ENCODE measurements at places on chromosomes 5 and 9.

DNA sequence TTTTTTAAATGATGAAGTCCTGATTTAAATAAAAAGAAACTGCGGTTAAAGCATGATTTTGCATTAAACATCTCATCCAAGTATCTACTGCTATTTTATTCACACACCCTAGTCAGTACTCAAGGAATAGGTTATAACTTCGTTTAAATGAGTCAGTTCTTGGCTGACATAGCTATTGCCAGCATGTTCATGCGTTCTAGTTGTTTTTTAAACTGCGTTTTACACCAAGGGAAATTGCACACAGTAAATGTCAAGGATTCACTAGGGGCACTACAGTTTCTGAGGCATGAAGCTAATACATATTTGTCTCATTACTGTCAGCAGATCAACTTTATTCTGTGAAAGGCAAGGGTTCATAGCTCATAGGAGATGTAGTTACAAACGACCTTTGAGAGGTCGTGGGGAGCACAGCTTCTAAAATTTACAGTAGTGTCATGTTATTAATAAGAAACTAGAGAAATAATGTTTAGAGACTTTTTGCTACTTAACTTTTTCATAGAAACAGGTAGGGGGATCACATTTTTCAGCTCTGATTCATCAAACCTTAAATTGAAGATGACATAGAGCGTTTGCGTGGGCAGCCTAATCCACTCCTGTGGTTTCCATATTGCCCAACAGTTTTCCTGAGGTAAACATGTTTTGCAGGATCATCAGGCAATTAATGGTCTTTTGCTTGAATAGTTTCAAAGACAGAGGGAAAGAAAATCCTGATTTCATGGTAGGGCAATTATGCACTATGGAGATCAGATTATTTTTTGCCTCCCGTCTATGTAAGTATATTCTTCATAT is 2222.7 kb upstream of the WWC1 start:
- no peak for DNase-seq

DNA sequence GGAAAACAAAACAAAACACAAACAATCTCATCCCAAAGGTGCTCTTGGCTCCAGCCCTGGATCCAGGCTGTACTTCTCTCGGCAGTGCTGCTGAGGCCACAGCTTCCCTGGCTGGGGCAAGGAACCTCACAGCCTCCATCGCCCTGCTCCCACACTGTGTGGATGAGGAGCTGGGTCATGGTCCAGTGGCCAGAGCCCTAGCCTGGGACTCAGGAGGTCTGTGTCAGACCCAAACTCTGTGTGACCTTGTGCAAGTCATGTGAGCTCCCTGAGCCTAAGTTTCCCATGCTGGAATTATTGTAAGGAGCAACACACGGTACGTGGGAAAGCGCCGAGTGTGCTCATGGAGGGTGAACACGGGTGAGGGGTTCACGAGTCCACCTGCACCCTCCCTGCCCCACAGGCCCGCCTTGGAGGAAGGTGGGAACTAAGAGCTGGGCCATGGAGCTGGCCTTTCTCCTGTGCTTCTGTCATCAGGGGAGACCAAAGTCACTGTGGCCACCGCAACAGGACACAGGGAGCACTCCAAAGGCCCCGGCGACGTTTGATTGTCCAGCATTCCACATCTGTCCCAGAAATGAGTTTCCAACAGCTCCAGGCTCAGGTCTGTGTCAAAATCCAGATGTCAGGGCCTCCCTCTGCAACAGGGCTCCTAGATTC is 26.2 kb upstream of the SMU1 start:
- no peak for DNase-seq

- DNase-seq, result no peak
Measured at GRCh38 chr5:172881691-172882370, 47.8 kb downstream of the ERGIC1 start.

DNA sequence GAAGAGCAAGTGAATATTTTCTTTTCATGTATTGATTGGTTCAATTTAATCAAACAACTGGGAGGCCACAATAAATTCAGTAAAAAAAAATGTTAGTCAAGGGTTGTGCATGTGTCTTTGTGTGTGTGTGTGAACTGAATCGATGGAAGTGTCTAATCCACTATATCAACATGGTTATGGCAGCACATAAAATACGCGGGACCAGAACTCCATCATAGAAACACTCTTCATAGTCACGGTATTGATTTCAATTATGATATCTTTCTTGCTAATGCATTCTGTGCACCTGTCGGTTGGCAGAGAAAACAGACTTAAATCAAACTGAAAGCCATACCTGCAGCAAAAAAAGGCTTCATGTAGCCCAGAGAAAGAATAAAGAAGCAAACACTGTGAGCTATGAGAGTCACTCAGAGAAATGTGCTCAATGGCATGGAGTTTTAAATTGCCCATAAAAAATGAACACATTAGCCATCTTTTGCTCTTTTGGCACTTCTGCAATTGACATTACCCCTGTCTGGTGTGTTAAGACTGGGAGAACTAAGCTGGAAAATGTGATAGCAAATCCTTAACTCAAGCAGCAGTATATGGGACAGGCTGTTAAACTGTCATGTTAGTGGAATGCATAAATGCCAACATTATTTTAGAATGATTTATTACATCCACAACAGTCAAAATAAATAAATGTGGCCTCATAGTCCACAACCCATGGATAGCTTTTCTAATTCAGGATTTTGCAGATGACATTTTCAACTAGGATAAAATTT is 642.4 kb upstream of the C9orf72 start:
- DNase-seq, result no peak

GRCh38 chr5:6145616-6146237 is 232.6 kb downstream of the MED10 start:
- no peak for DNase-seq

GRCh38 chr9:129380961-129381401 is 202.9 kb upstream of the IER5L start:
- no peak for DNase-seq

DNA sequence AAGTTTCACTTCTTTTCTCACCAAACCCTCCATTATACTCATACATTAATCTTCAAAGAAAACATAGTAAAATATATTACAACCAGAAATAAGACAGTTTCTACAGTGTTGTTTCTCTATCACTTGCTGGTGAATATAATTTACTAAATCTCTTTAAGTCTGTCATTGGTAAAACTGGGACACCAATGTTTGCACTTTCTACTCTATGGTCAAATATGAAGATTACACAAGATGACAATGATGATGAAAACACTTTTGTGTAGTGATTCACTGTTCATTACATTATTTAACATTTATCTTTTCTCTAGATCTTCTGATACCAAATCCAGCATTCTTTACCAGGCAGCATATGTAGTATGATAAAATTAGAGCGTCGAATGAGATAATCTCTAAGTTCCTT is 459.1 kb downstream of the DMAC1 start:
- DNase-seq, result no peak

- no peak for DNase-seq
Measured at GRCh38 chr5:109326919-109327318, 82.9 kb downstream of the PJA2 start.

GRCh38 chr9:109064963-109065702 is 51.8 kb upstream of the CTNNAL1 start:
- DNase-seq, result no peak

DNA sequence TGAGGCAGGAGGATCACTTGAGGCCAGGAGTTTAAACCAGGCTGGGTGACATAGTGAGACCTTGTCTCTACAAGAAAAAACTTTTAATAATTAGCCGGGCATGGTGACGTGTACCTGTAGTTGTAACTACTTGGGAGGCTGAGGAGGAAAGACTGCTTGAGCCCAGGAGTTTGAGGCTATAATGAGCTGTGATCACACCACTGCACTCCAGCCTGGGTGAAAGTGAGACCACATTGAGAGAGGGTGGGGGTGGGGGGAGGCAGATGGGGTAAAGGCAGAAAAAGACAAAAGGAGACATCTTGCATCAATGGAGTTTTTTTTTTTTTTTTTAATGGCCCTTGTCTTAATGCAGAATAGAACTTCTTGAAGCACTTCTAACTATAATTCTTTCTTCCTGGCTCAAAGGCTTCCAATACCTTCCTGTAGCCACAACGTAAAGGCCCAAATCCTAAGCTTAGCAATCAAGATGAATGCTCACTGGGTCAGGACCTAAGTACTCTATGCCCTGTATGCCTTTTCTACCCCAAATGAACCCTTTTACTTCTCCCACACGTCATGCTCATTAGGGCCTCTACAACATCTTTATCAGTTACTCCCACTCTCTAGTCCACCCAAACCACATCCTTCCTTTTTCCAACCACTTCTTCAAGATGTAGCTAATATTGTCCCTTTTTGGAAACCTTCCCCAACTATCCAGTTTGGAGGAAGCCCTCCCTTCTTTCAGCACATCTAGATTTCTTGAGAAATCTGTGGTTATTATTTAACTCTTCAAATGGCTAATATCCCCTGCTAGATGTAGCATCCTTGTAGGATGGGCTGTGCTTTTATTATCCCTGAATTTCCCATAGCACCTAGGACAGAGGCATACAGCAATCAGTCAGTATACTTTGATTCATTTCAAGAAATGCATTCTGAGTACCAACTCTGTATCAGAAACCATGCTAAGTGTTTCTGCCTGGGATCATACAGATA is 40.8 kb downstream of the CSF2 start:
- DNase-seq, result no peak

DNA sequence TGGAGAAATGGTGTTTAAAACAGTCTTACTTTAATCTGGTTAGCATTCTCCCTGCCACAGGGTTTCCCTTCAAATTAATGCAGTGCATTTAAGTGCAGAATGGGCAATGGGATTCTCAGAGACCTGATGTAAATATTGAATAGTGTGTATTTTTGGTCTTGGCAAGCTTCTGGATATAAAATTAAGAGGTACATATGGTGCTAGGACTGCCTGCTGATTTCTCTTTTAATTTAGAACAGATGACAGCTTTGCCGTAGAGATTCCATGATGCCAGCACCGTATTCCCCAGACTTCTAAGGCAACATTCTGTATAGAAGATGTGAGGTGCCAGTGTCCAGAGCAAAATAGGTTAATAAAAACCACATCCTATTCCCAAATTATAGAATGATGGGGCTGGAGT is 1.9 kb downstream of the MTAP start:
- DNase-seq, result no peak

GRCh38 chr9:79829566-79830302 is 258.0 kb downstream of the TLE4 start:
- no peak for DNase-seq

DNA sequence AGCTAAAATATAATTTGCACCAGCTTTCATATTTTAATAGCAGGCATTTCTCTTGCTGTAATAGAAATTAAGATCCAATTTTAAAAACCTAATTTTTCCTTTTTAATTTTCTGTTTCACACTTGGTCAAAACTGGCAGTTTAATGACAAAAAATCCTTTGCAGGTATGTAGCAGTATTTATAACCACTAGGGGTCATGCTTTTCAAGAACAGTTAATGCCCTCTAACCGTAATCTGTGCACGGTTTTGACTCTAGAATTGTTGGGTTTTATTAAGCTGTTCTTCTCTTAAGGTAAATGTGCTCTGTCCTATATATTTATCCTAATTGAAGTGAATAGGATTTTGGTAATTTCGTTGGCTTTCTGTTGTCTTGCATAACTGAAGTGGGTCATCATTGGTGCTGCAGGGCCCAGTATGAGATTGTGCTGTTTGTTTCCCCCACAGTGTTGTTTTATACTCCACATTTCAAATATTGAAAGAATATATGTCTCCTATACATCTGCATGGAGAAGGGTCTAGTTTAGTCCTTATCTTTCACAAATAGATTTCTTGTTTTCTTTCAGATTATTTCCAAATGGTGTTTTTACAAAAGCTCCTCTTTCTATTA is 107.4 kb downstream of the SCAMP1 start:
- DNase-seq, result no peak

DNA sequence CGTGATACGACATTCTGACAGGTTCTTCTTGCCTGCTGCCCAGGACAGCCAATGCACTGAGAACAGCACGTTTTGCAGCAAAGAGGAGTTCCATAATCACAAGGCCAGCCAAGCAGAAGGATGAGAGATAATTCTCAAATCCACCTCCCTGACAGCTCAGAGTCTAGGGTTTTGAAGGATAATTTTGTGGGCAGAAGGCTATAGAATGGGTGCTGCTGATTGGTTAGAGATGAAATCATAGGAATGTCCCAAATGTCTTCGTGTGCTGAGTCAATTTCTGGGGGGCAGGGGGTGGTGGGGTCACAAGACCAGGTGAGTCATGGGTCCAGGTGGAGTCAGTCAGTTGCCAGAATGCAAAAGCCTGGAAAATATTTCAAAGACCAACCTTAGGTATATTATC is 175.5 kb upstream of the SLC30A5 start:
- no peak for DNase-seq

- DNase-seq, result no peak
Measured at GRCh38 chr5:90612919-90613318, 54.3 kb downstream of the ADGRV1 start.

DNA sequence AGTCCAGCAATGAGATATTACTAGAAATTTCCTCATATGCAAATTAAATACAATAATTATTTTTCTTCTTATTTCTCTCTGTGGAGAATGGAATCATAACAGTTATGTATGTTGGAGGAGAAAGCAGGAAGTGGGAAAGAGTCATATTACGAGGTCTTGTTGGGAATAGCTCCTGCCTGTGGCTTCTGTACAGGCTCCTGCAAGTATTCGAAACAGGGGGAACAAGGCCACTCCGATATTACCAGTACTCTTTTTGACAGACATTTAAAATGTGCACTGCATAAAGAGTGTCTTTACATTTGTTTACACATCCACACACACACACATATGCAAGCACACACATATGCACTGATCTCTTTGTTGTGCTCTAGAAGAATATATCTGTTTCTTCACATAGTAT is 812.0 kb upstream of the ZNF608 start:
- DNase-seq, result no peak

- no peak for DNase-seq
Measured at GRCh38 chr9:89750117-89750791, 145.4 kb downstream of the GADD45G start.

- peak; percentile 40 for DNase-seq
Measured at GRCh38 chr9:35051069-35051967, 21.1 kb downstream of the VCP start.

DNA sequence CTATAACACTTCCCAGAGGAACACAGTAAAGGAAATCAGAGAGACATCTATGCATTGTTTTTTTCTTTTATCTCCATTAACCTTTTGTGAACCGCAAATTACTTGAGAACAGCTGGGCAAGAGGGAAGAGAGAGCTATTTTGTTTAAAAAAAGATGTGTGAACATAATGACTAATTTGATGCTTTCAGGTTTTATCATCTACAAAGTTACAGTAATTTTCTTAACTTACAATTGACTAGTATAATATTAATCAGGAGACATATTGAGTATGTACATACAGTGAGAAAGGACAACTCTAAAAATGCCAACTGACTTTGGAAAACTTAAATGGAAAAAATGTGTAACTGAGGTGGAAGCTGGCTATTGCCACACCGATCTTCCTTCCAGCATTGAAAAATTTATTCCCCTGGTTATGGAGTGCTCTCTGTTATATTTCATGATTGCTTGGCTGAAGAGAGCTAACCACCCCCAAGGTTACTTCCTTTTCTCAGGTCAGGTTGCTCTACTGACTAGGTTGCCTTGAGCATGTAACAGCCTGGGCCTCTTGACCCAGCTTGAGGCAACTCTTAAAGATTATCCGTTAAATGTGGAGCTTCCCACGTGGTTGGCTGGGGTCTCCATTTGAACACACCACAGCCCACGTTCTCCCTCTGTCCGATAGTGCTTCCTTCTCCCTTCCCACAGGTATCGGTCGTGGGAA is 62.6 kb upstream of the C6 start:
- no peak for DNase-seq

- no peak for DNase-seq
Measured at GRCh38 chr5:137491121-137491520, 8.0 kb downstream of the SPOCK1 start.

All from stimulated activated CD4-positive, alpha-beta T cell treated with anti-CD3 and anti-CD28 coated beads, TNF-alpha, amount 100 ng/mL, for 48 hours (primary cell).